ENCODE measurements at places on chromosomes 6 and 20.

GRCh38 chr6:32047084-32047478 is 8.9 kb downstream of the CYP21A2 start:
- DNase-seq = peak; percentile 70

- no peak for DNase-seq
Measured at GRCh38 chr6:32442243-32442667, 2.6 kb downstream of the HLA-DRA start.

DNA sequence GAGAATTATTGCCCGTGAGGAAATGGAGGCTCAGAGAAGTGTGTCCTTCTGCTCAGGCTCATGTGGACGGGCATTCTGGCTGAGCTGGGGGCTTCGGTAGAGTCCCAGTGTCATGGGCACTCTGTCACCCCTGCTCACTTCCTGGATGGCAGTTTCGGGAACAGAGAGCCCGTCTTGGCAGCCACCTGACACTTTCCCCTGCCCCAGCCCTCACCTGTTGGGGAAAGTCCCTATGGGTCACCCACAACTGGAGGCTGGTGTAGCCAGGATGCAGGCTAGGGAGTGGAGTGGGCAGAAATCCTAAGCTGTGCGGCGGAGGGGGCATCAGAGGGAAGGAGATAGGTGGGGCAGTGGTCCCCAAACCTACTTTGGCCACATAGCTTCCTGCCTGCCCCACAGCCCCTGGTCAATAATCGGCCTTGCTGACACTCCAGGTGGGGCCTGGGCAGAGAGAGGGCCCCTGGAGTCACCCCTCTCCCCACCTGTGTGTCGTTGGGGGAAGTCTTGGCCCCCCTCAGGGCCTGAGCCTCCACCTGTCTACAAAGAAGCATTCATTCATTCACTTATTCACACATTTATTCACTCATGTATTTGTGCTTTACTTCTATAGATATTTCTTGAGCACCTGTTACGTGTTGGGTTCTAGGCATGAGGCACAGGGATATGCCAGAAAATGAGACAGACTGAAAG is 40.5 kb downstream of the SNAI1 start:
- DNase-seq = no peak

DNA sequence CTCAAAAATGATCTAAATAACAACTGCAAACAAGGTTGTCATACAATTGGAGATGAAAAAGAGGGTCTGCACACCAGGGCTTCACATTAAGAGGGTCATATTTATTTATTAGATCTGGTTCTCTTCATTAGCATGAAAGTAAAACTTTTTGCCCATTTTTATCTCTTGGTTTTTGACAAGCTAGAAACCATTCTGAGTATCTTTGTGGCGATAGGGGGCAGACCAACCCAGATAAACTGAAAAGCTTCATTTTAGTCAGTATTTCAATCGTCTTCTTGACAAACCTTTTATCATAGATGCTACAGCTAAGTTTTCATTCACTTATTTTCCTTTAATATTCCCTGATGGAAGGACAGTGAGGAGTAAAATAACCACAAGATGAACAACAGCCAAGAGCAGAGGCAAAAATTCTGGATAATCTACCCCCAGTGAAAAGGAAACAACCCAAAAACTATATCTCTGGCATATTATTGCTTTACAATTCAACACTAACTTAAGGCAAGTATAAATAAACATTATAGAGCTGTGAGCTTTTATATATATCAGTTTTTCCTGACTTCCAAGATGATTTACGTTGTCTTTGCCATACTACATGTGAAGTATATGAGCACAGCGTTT is 45.2 kb downstream of the THEMIS start:
- no peak for DNase-seq

DNA sequence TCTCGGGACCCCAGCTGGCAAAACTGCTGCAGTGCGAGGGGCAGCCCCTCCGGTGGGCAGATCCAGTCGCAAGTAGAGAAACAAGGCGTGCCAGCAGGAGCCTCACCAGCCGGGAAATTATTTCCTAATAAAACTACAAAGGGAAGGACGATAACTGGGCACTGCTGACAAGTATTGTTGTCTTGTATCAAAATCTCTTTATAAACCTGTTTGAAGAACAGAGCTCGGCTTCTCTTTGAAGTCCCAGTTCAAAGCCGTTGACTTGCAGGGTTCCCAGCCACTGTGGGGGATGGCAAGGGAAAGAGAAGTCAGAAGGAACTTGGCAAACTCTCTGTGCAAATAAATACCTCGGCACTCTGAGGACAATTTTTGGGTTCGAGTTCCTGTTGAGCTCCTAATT is 504.5 kb downstream of the CD83 start:
- no peak for DNase-seq

Measured in hepatic stellate cell (primary cell).